ENCODE measurements at places on chromosomes 16 and 17.

- DNase-seq = no peak
Observed at GRCh38 chr17:1541367-1541904, 21.2 kb downstream of the PITPNA start.

GRCh38 chr17:57375040-57375769, 118.9 kb downstream of the MSI2 start:
- DNase-seq = no peak

GRCh38 chr17:16943032-16943352, 28.9 kb downstream of the TNFRSF13B start:
- DNase-seq = no peak

- no peak for DNase-seq
Observed at GRCh38 chr17:56203430-56203829, 50.2 kb downstream of the ANKFN1 start.
